ENCODE measurements at places on chromosomes 3 and 15. TPM values are rescaled to one million over a fixed set of nuclear protein-coding genes. Genes with fewer than 3 reads are reported as not detected.

GRCh38 chr15:66600240-66600627 lies 34.4 kb upstream of the LCTL start:
- no peak overlapping the region for H3K27ac ChIP-seq
- H3K4me1 ChIP-seq = no peaks in the 10 kb centered on the region
- peaks cover 13% of the 10 kb centered on the region for H3K27me3 ChIP-seq
- H3K4me3 ChIP-seq = no peak overlapping the region
- DNase-seq = no peak

- DNase-seq = peak; percentile 40
- H3K27ac ChIP-seq = no peak overlapping the region
- H3K4me3 ChIP-seq = no peak overlapping the region
Observed at GRCh38 chr3:141303481-141304223, 64.7 kb upstream of the ZBTB38 start.

- no peaks in the 10 kb centered on the region for H3K36me3 ChIP-seq
- H3K4me3 ChIP-seq = no peak overlapping the region
- H3K4me1 ChIP-seq = no peaks in the 10 kb centered on the region
- no peak overlapping the region for H3K27ac ChIP-seq
- H3K27me3 ChIP-seq = peaks cover 4% of the 10 kb centered on the region
Observed at GRCh38 chr3:13389378-13389777, 30.7 kb downstream of the NUP210 start.

The LMLN gene
- polyA plus RNA-seq = 5.0 TPM

The PLSCR5 gene
- polyA plus RNA-seq = not detected

Measured in keratinocyte (primary cell).